ENCODE measurements at places on chromosomes 2 and 18. TPM values are rescaled to one million over a fixed set of nuclear protein-coding genes. Genes with fewer than 3 reads are reported as not detected.

DNA sequence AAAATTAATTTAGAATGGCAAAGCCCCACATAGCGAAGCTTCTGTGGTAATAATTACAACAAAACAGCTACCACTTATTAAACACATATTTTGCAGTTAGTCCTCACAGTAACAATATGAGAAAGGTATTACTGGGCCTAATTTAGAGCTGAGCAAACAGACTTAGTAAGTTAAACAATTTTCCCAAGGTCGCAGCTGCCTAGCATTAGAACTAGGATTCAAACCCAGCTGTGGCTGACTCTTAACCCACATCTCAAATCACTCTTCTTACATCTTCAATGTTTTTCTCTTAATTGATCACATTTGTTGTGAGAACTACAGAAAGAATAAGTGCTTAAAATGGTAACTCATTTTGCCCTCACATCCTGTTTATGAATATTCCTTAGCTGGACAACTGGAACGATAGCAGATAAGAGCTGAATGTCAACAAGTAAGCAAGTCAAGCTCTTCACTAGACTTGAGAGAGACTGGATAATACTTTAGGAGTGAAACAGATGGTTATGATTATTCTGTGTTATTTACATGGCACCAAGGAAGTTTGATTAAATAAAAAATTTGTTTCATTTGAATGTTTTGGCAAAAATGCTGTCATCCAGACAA, 59.4 kb upstream of the TMEM17 start:
- no peak for DNase-seq

DNA sequence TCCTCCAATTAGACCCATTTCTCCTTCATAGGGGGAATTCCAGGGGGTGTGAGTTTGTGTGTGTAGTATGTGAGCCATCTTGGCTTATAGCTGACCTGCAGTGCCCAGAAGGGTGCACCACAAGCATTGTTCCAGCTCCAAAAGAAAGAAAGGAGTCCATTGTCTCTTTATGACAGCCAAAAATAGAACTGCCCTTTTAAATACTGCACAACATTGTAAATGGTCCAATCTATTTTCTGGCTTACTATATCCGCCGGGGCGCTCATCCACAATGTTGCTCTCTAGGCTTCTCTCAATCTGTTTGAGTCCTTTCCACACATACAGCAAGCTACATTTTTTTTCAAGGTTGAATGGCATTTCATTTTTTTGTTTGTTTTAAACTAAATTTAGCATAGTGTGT, 517.5 kb downstream of the STK39 start:
- no peak for DNase-seq

DNA sequence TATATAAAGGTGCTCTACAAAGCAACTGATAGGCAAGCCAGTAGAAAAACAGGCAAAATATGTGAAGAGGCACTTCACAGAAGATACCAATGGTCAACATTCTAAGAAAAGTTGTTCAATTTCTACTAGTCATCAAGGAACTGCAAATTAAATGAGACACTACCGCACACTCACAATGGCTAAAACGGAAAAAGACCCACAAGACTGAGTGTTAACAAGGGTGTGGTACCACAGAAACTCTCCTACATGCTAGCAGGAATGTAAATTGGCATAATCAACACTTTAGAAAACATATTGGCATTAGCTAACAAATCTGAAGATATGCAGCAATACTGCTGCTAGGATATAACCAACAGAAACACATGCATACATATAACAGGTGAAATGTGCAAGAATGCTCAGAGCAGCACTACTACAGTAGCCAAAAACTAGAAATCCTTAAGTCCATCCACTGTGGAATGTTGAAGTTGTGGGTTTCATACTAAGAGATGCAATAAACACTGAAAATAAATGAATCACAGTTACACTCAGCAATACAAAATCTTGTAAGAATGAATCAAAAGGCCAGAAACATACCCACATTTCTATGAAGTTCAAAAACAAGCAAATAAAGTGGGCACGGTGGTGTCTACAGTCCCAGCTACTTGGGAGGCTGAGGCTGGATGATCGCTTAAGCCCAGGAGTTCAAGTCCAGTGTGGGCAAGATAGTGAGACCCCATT, 9.2 kb downstream of the RNU4ATAC start:
- DNase-seq: no peak

DNA sequence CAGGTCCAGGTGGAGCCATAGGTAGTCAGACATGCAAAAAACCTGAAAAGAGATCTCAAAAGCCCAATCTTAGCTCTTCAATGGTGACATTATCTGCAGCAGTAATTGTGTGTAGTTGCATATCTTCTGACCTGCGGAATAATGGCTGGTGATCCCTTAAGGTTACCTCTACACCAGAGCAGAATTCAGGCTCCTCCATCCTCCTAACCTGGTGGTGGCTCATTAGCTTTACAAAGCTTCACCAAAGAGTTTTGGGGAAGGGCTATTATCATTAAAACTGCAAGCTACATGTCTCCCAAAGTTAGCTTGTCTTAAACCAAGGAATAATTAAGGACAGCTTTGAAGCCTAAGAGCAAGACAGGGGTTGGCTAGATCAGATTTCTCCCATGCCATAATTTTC, 42.6 kb upstream of the CHST9 start:
- no peak for DNase-seq

DNA sequence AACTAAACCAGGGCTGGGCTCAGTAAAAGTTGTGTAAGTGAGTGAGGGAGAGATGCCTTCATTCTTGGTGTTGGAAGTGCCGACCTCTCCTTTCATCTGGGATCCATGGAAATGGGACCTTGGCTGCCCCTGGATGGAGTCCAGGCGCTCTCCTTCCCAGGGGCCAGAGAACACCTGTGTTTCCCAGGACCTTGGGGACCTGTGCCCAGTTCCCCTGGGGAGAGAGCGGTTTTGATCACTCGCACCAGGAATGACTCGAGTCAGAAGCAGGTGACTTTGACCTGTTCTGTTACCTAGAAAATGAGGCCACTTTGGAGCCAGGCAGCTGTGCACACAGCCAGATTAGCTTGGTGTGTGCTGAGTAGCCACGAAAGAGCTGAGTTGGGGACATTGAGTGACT, 97.3 kb downstream of the SH3BP4 start:
- no peak for DNase-seq

GRCh38 chr2:150812066-150812465, 324.6 kb upstream of the RND3 start:
- DNase-seq: no peak

GRCh38 chr2:64652231-64653108, 1.2 kb downstream of the SERTAD2 start:
- DNase-seq: peak; percentile 23

DNA sequence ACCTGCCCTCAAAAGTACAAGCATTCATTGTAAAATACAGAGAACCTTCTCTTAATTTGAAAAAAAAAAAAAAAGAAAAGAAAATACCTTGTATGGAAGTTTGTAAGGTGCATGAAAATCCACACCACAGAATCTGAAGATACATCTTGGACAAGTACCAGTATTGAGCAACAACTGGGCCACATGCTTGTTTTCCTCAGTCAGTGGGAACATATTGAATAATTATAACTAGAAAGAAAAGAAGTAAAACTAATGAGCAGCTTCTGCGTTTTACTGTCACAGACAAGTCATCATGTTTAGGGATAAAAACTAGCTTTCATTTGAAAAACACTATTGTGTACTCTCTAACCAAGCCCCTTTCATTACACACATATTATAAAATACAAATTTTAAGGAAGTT, 5.8 kb upstream of the PEX13 start:
- peak; percentile 22 for DNase-seq

Gene MOCOS
- 5.1 TPM for total RNA-seq

DNA sequence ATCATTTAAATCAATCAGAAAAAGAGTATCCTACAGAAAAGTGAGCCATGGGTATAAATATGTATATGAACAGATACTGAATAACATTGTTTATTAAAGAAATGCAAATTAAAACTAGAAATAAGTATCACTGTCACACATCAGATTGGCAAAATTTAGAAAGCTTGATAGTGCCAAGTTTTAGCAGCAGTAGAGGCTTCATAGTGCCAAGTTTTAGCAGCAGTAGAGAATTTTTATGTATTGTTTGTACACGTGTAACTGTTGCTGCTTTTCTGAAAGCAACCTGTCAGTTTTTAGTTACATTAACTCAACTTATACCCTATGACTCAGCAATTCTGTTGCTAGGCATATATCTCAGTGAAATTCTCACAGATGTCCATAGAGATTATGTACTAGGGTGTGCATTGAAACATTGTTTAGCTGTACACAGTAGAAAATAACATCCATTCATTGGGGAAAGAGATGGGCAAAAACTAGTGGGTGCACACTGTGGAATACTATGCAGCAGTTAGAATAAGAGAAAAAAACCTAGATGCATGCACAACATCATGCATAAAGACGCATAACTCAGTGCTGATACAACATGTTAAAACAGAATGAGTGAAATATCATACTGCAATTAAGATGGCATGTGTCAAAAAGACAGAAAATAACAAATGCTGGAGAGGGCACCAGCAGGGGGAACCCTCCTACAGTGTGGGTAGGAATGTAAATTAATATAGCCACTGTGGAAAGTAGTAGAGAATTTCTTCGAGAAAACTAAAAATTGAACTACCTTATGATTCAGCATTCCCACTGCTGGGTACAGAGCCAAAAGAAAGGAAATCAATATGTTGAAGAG, 294.5 kb upstream of the NT5C1B start:
- peak; percentile 47 for DNase-seq

Gene DSG4
- not detected for total RNA-seq

DNA sequence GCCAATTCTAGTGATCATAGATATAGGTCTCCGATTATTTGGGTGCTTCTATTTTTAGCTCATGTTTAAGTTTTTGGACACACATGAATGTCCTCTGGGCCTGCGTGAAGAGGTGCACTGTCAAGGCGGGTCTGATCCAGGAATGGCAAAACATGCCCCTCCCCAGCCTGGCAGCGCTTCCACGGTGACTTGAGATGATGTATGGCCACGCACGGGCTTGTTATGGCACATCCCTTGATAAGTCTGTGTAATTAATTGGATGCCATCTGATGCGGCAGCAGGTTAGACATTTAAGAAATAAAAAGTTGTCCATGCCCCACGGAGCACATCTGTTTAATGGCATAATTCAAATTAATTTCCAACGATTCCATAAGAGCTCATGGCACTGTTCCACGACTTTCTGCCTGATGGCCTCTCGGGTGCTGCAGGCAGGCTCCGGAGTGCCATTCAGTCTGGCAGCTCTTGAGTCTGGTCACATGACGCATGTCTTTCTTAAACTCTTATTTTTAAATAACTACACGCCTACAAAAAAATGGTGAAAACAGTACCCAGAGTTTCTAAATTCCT, 151.4 kb downstream of the ACKR3 start:
- DNase-seq: no peak

DNA sequence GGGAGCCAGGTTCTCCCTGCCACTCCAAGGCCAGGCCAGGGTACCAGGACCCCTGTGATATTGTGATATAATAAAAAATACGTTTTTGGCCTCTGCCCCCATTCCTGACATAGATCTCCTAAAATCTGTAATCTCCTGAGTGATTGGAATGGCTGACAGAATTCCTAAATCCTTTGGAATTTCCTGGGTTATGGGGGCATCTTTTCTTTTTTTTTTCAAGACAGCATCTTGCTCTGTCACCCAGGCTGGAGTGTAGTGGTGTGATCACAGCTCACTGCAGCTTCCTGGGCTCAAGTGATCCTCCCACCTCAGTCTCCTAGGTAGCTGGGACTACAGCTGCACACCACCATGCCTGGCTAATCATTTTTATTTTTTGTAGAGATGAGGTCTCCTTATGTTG, 26.2 kb upstream of the TUBB6 start:
- DNase-seq: no peak

GRCh38 chr2:8053216-8053615, 628.6 kb upstream of the ID2 start:
- no peak for DNase-seq

Gene STK25
- 158 TPM for total RNA-seq

Gene FHL2
- total RNA-seq: 149 TPM

Gene AKAIN1
- not detected for total RNA-seq

DNA sequence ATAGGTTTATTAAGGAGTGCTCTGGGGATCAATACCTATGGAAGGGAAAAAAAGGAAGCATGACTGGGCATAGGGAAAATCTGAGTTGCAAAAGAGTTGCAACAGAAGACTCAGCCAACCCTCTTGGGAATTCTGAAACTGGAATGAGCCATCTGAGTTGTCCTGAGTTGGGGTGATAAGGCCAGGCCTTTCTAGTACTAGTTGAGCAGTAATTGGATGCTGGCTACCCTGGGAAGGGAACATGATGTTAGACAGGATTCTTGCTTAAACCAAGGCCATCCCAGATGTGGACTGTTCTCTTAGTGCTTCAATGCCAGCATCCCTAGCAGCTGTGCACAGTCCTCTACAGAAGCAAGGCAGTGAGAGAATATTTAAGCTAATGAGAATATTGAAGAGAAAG, 348.8 kb upstream of the GULP1 start:
- DNase-seq: no peak

Gene REG3G
- not detected for total RNA-seq

DNA sequence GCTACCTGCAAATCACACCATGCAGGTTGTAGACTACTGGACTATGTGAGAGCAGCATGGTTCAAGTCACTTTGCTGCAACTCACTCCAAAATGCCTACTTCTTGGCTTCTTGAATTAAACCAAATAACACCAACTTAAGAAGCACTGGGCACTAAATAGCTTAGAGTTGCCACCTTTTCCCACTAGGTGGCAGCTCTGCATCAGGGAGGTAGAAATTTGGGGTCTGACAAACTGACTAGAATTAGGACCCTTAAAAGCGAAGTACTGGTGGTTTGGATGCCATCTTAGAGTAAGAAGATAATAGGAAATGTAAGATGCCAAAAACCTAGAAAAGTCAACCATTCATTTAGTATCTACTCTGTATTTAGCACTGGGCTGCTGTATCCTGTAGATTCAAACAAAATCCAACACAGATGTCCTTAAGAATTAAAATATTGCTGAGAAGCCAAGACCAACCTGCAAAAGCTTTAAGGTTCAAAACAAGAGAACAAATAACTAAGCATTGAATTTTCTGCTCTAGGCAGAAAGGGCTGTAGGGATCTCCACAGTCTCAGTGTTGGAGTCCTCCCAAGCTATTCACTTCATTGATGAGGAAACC, 65.5 kb downstream of the CCBE1 start:
- peak; percentile 37 for DNase-seq

- DNase-seq: no peak
Measured at GRCh38 chr2:236303935-236304334, 39.7 kb upstream of the ASB18 start.

GRCh38 chr2:234318361-234318760, 178.5 kb downstream of the ARL4C start:
- DNase-seq: no peak

DNA sequence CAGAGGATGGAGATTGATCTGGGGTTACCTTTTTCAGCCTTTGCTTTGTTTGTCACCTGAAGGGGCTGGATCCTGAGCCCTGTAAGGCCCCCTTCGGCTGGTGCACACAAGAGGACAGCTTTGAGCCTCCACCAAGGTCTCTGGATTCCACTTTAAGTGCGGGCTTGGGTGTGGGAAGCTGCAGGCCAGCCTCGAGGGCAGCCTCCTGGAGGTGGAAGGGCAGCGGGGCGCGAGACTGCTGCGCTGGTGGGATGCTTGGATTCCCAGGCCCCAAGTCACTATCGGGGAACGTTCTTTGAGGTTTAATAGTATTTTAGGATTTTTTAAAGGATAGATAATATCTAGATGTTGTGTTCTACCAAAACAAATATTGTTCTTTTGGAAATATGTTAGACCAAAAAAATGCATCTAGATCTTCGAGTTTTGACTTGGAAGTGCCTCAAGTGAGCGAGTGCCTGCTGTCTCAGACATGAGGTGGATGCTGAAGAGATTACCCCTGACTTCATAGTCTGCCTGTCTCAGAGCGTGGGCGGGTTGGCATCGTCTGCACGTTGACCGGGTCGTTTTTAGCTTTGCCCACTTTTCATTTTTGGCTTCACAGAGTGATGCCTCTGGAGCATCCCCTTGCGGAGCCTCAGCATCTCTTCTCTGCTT, 113.8 kb downstream of the AGAP1 start:
- no peak for DNase-seq

- no peak for DNase-seq
Measured at GRCh38 chr2:199680482-199680881, 170.5 kb downstream of the FTCDNL1 start.
